ENCODE measurements at places on chromosomes 1 and 21.

- DNase-seq, result no peak
Observed at GRCh38 chr1:26084091-26084561, 16.7 kb upstream of the TRIM63 start.

DNA sequence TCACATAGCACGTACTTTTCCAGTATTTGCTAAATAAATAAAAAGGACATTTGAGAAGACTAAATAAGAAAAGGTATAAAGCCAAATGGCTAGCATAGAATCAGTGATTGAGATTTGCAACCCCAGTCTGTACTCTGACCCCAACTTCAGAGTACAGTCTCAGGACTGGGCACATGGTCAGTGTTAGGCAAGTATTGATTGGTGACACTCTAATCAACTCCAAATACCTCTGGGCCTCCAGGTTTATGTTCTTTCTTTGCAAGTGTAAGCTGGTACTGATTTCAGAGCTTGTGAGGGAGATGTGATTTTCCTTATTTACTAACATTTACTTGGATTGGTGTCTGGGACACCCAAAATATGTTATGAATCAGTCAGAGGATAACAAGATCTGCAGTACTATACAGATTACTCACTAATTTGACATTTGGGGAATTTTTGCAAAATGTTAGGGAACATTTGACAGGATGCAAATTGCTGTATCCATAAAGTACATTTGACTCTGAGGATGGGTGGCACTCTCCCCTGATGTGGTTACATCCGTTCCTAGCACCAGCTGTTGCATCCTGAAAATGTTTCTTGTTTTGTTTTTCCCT, 34.2 kb downstream of the LMO4 start:
- DNase-seq, result no peak

DNA sequence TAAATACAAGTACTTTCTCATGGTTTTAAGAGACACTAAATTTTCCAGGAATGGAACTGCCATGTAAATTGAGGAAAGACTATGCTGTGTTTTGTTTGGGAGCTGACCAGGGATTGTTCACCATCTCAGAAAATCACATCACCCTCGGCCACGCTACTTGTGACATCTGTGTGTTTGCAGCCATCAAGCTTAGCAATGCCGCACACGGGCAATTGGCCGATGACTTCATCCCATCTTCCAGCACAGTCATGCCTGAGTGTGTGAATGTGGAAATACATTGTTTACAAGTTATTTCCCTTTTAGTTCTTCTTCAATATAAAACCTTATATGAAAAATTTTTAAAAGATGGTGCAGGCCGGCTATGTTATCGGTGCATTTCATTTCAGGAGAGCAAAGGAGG, 121.6 kb downstream of the GLIS1 start:
- DNase-seq, result no peak

DNA sequence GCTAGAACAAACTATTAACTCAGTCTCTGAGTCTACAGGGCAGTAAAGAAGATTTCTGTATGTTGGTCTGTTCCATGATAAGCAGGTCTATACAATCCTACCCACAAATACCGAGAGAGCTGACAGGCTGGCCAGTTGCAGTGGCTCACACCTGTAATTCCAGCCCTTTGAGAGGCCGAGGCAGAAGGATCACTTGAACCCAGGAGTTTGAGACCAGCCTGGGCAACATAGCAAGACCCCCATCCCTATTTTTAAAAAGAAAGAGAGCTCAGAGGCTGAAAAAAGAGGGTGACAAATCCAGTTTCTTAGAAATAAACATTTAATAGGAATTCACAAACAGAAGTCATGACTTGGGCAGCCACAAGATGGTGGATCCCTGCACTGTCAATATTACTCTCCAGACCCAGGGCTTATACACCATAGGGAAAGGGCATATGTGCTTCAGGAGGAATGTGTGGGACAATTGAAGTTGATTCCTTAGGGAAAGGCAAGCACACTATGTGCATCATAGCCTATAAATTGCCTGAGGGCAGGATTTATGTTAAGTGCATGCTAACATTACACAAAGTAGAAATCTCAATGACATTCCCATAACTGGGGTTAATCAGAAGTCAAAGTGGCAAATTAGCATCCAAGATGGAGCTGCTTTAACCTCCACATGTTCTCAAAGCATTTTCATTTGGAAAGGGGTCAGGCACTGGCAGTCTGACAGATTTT, 66.8 kb downstream of the SLC16A1 start:
- DNase-seq, result no peak

GRCh38 chr1:226966683-226967082, 26.6 kb downstream of the COQ8A start:
- no peak for DNase-seq

- DNase-seq, result no peak
Observed at GRCh38 chr1:162040657-162041056, 17.0 kb upstream of the OLFML2B start.

DNA sequence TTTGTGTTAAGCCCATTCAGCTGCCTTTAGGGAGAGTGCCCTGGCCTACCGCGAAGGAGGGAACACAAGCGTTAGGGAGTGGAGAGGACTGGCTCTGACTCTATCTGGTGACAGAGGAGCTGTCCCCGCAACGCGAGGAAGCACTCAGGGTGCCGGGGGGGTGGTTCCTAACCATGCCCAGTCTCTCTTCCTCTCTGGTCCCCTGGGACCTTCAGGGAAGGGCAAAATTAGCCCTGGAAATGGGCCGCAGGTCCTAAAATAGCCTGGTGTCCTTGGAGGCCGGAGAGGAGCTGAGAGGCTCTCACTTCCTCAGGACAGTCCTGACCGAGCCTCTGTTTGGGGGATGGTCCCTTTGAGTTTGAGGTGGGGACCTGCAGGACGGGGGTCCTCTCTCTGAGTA, 5.8 kb downstream of the SLC45A1 start:
- DNase-seq, result no peak

DNA sequence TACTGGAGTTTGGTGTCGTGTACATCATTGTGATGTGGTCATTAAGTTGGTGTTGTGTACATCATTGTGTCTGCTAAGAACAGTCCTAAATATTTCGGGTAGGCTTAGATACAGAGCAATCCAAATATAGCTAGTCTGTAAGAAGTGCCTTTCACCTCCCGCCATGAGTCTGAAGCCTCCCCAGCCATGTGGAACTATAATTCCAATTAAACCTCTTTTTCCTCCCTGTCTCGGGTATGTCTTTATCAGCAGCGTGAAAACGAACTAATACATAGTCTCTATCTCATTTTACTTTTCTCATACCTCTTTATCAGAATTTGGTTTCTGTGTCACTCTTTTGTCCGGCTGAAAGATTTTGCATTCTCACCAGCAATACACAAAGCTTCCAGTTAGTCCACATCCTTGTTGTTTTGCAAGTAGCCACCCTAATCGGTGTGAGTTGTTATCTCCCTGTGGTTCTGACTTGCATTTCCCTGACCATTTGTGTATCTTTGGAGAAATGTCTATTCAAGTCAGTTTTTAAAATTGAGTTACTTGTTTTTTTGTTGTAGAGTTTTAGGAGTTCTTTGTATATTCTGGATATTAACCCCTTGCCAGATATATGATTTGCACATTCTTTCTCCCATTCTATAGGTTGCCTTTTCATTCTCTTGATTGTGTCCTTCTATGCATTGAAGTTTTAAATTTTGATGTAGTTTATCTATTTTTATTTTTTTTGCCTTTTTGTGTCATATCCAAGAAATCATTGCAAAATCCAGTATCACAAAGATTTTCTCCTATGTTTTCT, 56.5 kb downstream of the FNBP1L start:
- DNase-seq, result no peak

DNA sequence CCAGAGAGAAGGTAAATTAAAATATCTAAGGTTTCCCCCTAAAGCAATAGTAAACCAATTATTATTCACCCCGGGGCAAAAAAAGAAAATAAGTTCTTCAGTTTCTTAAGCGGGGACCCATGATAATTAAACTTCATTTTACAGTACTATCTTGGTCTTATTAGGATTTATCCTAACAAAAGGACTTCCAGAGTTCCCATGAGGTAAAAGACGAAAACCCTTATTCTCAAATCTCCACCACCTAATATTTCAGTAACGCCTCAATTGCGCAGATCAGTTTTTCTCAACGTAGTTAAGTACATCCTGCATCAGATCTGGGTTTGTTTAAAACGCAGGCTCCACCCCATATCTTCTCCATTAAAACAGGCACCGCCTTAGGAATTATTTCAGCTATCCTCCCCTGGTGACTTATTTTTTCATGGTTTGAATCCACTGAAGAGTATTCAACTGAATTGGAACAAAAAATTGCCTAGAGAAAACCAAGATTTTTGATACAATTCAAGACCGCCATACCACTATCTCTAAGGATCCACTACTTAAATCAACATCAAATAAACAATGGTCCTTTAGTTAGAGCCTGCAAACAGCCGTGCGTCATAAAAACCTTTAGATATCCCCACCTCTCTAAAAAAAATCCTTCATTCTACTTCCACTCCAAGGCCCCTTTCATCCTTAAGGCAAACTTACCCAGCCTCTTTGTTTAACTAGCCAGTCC, 1.7 kb downstream of the MCL1 start:
- DNase-seq, result no peak

DNA sequence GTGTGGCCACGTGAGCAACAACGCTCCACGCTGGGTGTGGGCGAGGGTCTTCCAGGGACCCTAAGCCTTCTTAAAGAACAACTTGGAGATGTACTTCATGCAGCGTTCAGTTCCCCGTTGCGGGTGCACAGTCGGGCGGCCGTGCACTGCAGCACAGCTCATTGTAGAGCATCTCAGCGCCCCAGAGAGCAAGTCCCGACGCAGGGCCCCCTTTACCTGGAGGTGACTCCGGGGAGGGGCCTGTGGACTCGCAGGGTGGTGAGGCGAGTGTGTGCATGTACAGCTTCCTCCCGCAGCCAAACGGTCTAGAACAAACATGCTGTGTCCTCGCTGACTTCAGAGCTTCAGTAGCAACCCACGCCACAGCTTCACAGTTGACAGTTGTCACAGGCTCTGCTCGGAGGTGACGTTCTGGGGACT, 19.5 kb downstream of the RRP1 start:
- no peak for DNase-seq

DNA sequence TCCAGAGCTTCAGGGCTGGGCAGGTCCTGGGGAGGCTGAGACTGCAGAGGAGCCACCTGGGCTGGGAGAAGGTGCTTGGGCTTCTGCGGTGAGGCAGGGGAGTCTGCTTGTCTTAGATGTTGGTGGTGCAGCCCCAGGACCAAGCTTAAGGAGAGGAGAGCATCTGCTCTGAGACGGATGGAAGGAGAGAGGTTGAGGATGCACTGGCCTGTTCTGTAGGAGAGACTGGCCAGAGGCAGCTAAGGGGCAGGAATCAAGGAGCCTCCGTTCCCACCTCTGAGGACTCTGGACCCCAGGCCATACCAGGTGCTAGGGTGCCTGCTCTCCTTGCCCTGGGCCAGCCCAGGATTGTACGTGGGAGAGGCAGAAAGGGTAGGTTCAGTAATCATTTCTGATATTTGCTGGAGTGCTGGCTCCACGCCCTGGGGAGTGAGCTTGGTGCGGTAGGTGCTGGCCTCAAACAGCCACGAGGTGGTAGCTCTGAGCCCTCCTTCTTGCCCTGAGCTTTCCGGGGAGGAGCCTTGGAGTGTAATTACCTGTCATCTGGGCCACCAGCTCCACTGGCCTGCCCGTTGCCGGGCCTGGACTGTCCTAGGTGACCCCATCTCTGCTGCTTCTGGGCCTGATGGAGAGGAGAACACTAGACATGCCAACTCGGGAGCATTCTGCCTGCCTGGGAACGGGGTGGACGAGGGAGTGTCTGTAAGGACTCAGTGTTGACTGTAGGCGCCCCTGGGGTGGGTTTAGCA, 9.3 kb downstream of the MYBPH start:
- peak; percentile 18 for DNase-seq

- DNase-seq, result no peak
Observed at GRCh38 chr21:42073145-42074099, 2.3 kb downstream of the UMODL1 start.

DNA sequence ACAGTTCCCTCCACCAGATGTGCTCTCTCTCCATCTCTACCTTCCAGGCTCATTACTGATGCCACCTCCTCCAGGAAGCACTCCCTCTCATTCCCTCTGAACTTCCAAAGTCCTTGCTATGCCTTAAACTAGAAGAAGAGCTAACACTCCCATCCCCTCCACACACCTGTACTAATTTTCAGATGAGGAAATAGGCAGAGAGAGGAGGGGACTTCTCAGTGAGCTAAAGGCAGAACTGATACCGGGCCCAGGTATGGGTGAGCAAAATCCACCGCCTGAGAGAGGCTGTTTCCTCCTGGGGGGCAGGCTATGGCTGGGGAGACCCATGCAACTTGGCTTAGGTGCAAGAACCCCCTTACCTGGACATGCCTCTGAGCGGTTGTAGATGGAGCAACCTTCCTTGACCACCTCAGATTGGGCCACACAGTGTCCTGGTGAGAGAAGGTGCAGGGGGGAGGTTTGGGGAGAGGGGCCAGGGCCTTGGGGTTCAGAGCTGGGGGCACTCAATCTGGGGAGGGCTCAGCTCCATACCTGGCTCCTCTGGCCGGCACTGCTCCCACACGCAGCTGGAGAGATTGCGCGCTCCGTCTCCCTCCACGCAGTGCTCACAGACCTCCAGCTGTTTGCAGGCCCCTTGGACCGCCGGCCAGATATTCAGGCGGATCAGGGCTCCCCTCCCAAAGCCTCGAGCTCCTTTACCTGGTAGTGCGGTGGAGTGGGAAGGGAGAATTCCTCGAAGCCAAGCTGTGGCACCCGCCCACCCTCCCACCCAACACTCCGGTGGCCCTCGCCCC, 967 bp downstream of the CD164L2 start:
- DNase-seq, result no peak

GRCh38 chr1:33055210-33056008, 18.7 kb upstream of the AK2 start:
- DNase-seq, result peak; percentile 34

DNA sequence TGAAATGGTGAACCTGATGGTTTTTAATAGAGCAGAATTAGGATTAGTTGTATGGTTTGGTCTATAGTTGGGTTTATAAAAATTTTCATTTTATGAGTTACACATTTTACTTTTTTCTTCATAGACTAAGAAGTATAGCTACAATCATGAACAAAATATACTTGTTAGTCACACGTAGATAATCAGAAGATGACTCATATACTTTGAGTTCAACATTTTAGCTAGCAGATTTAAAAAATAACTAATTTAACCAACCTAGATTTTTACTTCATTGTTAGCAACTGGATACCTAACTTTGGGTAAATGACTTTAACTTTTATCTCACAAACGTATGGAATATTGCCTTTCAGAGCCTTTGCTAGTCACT, 27.9 kb downstream of the MORC3 start:
- DNase-seq, result no peak

- DNase-seq, result no peak
Observed at GRCh38 chr1:162175379-162176081, 106.0 kb downstream of the NOS1AP start.

GRCh38 chr1:1199961-1200875, 6.2 kb downstream of the TNFRSF18 start:
- no peak for DNase-seq

DNA sequence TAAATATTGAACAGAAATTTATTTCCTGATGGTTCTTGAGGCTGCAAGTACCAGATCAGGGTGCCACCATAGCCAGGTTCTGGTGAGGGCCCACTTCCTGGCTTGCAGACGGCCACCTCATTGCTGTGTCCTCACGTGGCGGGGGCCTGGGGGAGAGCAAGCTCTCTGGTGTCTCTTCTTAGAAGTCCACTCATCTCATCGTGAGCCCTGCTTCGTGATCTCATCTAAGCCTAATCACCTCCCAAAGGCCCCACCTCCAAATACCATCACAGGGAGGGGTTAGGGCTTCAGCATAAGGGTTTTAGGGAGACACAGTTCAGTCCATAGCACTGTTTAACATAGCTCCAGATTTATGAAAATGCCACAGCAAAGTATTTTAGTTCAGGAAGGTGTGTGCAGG, 119.7 kb downstream of the PRDM2 start:
- DNase-seq, result no peak
